ENCODE measurements at places on chromosomes 1 and 21.

DNA sequence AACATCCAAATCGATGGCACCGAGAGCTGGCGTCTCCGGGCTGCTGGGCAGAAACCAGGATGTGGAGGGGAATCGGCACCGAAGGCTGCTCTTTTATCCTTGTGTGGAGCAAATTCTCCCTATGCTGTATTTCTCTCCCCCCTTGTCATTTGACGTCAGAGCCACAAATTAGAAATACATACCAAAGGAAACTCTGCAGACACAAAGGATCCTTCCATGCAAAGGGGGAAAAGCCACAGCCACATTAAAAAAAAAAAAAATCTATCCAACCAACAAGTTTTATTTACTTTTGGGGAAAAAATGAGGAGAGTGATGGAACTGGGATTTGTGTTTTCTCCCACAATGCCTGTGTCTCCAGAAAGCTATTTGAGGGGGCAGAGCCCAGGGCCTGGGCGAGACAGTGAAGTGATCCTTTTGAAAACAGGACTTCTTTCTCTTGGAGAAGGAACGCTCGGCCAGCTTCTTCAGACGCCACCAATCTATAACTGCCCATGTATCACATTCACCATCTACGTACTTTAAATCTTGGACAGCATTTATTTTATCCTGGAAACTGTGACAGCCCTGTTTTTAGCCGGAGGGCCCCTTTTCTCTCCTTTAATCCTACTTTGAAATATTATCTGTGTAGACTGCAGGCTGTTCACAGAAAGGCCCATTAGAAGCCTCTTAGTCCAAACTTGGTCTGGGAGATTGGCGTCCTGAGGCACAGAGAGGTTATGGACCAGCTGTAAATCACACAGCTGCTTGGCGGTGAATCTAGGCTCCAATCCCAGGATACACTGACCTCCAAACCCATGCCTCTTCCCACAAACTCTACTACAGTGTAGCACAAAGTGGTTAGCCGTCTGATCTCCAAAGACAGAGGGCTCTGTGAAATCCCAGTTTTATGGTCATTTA is 4.5 kb downstream of the KANK4 start:
- DNase-seq, result no peak

DNA sequence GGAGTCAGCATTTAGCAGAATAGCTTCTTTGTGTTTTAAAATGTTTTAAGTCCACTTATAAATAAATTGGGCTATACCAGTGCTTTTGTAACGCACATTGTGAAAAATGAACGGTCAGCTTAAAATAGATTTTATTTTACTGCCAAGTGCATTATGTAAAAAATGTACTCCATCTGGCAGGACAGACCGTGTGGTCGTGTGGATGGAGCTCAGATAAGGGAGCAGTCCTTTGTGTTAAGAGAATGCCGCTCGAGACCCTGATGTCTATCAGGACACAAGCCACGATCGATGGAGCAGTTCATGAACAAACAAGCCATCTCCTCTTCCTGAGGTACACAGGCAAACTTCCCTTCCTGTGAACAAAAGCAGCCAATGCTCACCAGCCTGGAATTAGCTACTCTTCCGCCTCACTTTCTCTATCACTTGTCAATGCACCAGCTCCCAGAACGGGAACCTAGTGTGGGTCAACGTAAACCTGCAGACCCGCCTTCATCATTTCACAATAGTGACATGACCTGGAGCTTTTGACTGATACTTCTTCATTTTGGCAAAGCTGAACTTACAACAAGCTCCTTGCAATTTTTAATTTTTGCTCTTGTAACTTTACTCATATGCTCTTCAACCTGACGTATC is 243.5 kb downstream of the TGFB2 start:
- DNase-seq, result no peak

DNA sequence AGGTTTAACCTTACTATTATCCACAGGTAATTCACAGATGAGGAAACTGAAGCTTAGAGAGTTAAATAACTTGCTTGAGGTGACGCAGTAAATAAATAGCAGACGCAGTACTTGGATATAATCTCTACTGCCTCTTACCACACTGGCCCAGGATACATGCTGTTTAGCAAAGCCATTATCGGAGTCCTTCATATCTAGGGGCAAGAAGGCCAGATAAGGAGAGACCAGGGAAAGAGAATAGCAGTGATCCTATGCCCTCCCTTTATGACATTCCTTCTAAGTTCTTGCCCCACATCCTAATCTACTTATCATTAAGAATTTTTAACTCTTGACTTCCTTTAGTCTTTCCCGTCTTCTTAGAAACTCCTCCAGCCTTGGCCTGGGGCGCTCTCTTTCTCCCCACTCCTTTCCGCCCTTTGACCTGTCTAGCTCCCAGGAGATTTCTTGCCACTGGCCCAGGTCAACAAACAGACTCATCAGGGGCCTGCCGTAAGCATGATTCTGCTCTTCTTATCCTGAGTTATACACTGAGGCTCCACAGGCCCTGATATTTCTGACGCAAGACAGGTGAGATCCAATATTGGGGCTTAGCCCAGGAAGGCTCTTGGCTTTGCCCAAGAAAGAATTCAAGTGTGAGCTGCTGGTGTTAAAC is 11.4 kb upstream of the SLAMF1 start:
- DNase-seq, result no peak

GRCh38 chr1:20322081-20322824 is 31.6 kb downstream of the VWA5B1 start:
- no peak for DNase-seq

DNA sequence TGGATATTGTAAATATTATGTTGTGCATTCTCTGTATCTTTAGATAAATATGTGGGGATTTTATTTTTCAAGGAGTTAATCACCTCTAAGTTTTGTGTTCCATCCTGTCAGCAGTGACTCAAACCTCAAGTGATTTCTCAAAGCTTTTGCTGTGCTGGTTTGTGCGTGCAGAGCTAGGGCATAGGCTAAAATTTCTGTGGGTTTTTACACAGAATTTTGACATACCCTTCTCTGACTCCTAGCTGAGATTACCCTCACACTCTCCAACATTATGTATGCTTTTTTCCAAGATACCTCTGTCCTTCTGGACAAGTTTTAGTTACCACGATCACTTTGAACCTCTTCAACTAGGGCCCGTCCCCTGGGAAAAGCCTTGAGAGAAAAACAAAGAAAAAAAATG is 384.9 kb downstream of the NCAM2 start:
- DNase-seq, result no peak

GRCh38 chr1:150484431-150484830 is 2.8 kb upstream of the TARS2 start:
- no peak for DNase-seq

- no peak for DNase-seq
Measured at GRCh38 chr1:220093361-220094015, 444 bp upstream of the IARS2 start.

GRCh38 chr1:53544728-53545515 is 85.7 kb downstream of the DMRTB1 start:
- peak; percentile 1 for DNase-seq

- DNase-seq, result no peak
Measured at GRCh38 chr1:190579552-190580193, 102.0 kb upstream of the BRINP3 start.

DNA sequence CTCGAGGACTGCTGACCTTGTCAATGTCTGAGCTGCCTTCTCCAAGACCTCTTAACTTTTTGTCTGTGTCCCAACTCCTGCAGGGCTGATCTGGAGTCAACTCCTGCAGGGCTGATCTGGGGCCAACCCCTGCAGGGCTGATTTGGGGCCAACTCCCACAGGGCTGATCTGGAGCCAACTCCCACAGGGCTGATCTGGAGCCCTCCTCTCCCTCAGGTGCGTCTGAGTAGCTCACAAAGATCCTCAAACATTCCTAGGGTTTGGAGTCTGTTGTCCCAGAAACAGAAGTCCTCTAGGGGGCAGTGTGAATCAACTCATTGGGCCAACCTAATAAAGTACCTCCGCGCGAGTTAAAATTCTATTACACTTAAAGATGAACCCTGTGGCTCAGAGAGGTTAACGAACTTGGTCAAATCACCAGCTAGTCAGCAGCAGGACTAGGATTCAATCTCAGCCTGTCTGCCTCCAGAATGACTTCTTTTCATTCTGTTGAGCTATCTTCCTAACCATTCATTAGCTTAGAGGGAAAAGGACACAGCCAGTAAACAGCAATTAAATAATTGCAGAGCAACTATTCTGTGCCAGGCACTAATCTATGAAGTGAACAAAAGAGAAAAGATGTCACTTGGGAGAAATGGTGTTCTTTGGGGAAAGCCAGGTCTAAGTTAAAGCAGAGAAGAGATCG is 17.2 kb upstream of the RLF start:
- peak; percentile 24 for DNase-seq

GRCh38 chr21:42366292-42367010 is at the start of gene TFF1:
TFF1 (minus strand) TSS chr21:42366535; CDS start chr21:42366495, 40 bp downstream.
- DNase-seq, result no peak

DNA sequence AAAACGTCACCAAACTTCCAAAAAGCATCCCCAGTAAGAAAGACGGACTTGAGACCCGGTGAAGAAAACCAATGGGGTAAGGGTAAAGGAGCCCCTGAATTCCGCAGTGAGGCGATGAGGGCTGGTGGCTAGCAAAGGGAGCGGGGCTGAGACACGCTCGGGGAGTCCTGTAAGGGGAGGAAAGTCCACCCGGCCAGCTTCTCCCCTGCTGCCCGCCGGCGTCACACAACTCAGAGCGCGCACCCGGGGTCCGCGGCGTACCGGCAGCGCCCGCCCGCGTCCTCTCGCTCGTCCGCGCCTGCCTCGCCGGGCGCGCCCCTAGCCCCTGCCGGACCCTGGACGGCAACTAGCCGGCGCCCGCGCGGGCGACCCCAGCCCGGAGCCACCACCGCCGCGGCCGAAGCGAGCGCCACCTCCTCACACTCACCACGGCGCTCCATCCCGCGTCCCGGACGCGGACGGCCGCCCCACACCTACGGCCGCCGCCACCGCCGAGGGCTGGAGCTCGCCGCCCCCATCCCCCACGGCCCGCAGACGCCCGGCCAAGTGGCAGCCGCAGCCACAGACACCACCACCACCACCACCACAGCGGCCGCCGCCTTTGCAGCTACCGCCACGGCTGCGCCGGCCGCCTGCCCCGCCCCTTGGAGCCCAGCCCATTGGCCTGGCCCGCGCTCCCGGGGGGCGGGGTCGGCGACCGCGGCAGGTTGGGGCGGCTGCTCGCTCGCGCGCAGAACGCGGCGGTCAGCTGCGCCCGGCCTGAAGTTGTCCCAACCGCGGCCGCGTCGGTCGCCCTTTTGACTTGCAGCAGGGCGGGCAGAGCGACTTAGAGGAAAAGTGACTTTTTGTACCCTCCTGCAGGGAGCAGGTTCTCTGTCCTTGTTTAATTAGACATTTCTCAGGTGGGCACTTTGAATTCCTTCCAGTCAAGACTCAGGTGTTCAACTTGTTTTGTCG is 10.0 kb upstream of the ARHGAP29 start:
- no peak for DNase-seq

- no peak for DNase-seq
Measured at GRCh38 chr1:206691604-206692003, 6.9 kb downstream of the MAPKAPK2 start.

- DNase-seq, result no peak
Measured at GRCh38 chr1:169081503-169082123, 24.9 kb upstream of the ATP1B1 start.

GRCh38 chr1:31105646-31106045 is 40.1 kb upstream of the PUM1 start:
- no peak for DNase-seq

DNA sequence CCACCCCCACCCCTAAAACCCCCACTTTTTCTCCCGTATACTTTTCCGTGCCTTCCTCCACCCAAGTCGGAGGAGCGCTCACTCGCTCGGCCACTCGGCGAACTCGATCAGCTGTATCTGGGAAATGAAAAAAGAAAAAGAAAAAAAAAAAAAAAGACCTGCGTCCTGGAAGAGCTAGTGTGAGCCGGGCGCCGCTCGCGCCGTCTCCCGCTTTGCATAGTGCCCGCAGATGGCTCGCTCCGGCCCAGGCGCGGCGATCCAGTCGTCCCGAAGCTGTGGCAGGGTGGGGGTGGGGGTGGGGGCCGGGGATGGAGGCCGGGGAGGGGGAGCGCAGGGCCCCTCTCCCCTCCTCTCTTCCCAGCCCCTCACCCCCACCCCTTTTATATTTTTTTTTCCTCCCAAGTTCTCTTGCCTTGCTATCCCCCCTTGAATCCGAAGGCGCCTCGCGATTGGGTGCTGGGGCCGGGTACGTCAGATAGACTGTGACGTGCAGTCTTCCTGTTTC is 299 bp upstream of the PROX1 start:
- DNase-seq, result no peak

DNA sequence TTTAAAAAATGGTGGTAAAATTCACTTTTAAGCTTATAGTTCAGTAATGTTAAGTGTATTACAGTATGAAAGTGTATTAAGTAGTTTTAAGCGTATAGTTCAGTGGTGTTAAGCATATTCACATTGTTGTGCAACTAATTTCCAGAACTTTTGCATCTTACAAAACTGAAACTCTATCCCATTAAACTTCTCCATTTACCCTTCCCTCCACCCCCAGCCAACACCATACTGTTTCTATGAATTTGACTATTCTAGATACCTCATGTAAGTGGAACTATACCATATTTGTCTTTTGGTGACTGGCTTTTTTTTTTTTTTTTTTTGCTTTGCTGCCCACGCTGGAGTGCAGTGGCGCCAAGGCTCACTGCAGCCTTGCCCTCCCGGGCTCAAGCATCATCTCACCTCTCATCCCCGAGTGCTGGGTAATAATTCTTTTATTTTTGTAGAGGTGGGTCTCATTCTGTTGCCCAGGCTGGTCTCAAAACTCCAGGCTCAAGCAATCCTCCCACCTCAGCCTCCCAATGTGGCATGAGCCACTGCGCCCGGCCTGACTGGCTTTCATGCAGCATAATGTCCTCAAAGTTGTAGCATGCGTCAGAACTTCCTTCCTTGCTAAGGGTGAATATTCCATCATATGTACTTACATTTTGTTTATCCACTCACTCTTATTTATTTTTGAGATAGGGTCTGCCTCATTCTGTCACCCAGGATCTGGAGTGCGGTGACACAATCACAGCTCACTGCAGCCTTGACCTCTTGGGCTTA is 45.1 kb upstream of the BMP8B start:
- no peak for DNase-seq

DNA sequence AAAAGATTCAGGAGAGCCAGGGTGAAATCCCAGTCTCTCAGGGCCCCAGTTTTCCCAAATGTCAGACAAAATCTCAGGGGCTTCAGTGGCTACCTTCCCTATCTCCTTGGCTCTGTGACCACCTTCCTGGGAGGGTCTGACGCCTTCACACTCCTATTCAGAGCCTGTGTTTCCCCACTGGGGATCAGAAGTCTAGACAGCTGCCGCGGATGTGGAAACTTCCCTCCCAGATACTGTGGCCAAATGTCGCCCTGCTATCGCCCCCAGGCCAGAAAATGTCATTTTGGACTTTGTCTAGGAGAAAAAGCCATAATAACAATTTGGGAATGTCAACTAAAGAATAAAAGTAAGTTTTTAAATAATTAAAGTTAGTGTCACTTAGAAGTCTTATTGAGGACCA is 15.9 kb downstream of the A3GALT2 start:
- no peak for DNase-seq

- DNase-seq, result no peak
Measured at GRCh38 chr1:70719154-70719553, 308.1 kb downstream of the CTH start.

GRCh38 chr1:43427524-43427923 is 26.2 kb downstream of the HYI start:
- no peak for DNase-seq

Measured in T-helper 1 cell (primary cell).